ENCODE measurements at places on chromosomes 6 and 20.

- DNase-seq: no peak
These were observed 434.2 kb upstream of the CDH4 start for GRCh38 chr20:60817891-60818290.

DNA sequence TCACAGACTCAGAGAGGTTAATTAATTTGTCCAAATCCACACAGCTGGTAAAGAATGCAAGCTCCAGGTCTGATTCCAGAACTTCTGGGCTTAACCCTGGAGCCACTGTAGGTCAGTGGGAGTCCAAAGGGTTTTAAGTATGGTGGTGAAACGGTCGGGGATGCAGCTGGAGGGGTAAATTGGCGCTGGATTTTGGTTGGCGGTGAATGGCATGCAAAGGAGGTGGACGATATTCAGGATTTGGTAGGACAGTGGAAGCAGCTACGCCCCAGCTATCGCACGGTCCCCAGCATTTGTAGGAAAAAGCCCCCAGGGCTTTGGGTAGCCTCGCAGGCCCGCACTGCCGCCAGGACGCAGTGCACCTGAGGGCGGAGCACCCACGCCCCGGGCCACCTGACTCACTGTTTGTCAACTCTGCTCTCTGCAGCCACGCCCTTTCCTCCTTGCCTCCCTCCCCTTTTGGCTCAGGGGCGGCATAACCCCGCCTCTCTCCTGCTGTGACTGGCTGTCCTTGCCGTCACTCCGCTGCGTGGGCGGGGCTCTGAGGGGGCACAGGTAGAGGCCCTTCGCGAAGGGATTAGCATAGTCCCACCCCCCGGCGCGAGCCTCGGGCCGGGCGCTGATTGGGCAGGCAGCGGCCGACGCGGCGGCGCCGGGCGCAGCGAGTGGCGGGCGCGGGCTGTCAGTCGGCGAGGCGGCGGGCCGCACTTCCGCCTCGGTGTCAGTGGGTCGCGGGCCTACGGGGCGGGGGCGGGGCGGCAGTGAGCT lies at the start of gene OSBPL2:
OSBPL2 (plus strand) TSS at position 721 of the 768 bp plus-strand sequence. CDS start 17,664 bp downstream, outside the sequence.
- DNase-seq: peak; percentile 94

GRCh38 chr20:7608250-7608649 lies 332.0 kb downstream of the HAO1 start:
- no peak for DNase-seq

- no peak for DNase-seq
These were observed 60.4 kb upstream of the TFB1M start for GRCh38 chr6:155374681-155375080.

Data from NCI-H524 (cell line).